ENCODE measurements at places on chromosomes 1 and 21. TPM values are rescaled to one million over a fixed set of nuclear protein-coding genes. Genes with fewer than 3 reads are reported as not detected.

Gene TAS1R3
- total RNA-seq: 0.35 TPM

Gene IL24
- total RNA-seq: not detected

Gene CHRNB2
- total RNA-seq: 0.12 TPM

Gene EXO5
- total RNA-seq: 12.3 TPM

Gene TDRKH
- total RNA-seq: 6.0 TPM

Gene HSD11B1
- not detected for total RNA-seq

Gene MFAP2
- total RNA-seq: 133 TPM

Gene GPR137B
- 23.5 TPM for total RNA-seq

Gene OR2L2
- not detected for total RNA-seq

Gene PYHIN1
- total RNA-seq: not detected

Gene GJA5
- total RNA-seq: 0.10 TPM

DNA sequence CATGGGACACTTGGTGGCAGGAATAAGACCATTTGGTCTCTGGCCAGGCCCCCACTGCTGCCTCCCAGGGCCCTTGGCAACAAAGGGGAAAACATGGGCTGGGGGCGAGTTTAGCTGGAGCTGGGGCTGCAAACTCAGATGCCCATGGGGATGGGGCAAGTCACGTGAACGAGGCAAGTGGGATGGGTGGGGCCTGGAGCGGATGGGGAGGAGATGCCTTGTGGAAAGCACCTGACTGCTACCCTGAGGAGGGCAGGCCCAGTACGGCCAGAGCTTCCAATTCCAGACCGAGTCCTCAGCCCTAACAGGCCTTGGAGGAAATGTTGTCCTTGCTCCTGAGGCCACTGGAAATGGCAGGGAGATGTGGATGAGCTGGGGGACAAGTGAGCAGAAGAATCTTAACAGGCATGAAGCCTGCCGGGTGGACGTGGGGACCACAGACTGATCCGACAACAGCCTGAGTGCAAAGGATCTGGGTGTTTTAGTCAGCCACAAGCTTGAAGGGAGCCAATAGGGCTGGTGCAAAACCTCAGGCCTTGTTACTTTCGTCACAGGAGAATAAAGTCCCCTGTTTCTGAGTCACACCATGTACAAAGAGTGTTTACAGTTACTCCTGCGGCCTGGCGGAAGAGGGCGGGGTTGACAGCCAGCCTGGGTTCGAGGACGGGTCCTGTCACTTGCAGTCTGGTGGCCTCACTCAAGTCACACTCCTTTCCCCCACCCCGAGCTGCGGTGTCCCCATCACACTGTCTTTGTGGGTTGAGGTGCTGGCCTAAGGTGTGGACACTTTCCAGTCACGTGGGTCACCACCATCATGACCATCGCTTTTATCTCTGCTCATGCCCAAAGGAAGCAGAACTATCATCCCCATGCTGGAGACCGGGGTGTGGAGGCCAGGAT lies 19.1 kb downstream of the RUNX3 start:
- no peak for DNase-seq

- DNase-seq: no peak
Measured at GRCh38 chr21:43701936-43702784, 16.8 kb upstream of the PDXK start.

- no peak for DNase-seq
Measured at GRCh38 chr1:156964441-156964840, 44.0 kb downstream of the LRRC71 start.

- DNase-seq: no peak
Measured at GRCh38 chr1:10799726-10800125, 3.3 kb upstream of the CASZ1 start.

DNA sequence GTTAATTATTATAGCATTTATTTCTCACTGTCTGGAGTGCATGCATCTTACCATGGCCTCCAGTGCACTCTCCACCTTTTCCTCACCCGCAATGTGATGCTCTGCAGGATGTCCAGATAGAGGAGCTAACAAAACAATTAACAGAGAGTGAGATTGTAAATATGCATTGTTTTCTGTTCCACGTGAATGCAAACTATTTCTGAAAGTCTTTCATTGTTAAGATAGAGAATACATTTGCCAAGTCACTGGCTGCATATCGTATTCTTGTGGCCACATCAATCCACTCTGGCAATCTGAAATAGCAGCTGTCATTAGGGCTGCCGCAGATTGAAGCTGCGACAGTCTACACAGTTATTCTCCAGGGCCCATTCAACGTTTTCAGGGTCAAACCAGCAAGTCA lies 143.8 kb downstream of the DUSP10 start:
- no peak for DNase-seq

- no peak for DNase-seq
Measured at GRCh38 chr1:121471523-121471922, 286.7 kb downstream of the SRGAP2C start.

- DNase-seq: no peak
Measured at GRCh38 chr1:242199776-242200458, 201.0 kb upstream of the MAP1LC3C start.

GRCh38 chr1:15848929-15849774 lies 1.6 kb downstream of the SPEN start:
- no peak for DNase-seq

GRCh38 chr1:50369830-50370229 lies 53.4 kb downstream of the DMRTA2 start:
- no peak for DNase-seq

DNA sequence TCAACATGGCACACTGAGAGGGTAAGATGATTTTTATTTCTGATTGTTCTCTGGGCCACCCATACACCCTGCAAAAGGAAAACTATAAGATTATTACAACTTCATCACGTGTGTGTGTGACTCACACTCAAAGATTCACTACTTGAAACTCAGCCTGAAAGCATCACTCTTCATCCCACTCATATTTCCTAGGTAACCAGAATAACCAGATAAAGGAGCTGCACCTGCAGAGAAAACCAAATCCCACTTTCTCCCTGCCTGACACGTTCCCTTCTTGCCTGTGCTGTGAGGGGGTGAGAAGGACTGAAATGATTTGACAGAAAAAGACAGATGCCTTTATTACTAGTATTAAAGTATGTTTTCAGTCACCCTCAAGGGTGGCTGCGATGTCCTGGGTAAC lies 131.6 kb downstream of the TGFBR3 start:
- no peak for DNase-seq

DNA sequence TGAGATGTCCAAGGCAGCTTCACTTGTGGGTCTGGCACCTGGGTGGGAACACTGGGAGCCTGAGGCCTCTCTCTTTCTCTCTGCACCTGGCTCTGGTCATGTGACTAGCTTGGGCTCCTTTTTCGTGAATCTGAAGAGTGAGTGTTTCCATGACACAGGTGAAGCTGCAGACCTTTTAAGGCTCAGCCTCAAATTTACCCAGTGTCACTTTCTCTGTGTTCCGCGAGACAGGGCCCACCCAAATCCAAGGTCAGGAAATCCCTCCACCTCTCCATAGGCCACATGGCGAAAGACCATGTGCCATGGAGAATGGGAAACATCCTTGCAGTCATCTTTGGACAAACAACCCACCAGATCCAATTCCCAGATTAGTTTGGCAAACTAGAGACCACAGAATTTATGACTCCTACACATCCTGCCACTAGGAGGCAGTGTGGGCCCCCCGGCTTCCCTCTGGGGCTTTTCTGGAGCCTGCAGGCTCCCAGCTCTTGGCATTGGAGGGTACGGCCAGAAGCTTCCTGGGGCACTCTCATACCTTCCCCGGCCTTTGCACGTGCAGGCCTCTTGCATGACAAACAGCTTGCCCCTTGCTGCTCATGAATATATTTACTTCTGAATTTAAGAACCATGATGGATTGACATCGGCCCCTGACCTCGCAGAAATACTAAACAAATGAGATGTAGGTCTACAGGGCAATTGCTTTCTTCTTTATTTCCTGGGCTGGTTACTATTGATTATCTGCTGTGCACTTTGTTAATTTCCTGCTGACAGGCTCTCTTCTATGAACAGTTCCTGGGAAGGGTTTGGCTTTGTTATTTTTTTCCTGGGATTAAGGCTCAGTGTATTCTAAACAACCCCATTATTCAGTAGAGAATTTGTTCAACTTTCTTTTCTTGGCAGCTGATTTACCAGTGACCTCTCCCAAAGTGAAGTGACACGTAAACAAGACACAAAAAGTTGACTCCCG lies 180.7 kb downstream of the KAZN start:
- DNase-seq: no peak

GRCh38 chr1:235229868-235230267 lies 68.8 kb upstream of the RBM34 start:
- DNase-seq: no peak

All from glomerular endothelial cell (primary cell).